Left renal cortex interstitium (tissue), 4 donors: ENCODE measurements at places on chromosomes 3 and 15. TPM values are rescaled to one million over a fixed set of nuclear protein-coding genes. Genes with fewer than 3 reads are reported as not detected.

DNA sequence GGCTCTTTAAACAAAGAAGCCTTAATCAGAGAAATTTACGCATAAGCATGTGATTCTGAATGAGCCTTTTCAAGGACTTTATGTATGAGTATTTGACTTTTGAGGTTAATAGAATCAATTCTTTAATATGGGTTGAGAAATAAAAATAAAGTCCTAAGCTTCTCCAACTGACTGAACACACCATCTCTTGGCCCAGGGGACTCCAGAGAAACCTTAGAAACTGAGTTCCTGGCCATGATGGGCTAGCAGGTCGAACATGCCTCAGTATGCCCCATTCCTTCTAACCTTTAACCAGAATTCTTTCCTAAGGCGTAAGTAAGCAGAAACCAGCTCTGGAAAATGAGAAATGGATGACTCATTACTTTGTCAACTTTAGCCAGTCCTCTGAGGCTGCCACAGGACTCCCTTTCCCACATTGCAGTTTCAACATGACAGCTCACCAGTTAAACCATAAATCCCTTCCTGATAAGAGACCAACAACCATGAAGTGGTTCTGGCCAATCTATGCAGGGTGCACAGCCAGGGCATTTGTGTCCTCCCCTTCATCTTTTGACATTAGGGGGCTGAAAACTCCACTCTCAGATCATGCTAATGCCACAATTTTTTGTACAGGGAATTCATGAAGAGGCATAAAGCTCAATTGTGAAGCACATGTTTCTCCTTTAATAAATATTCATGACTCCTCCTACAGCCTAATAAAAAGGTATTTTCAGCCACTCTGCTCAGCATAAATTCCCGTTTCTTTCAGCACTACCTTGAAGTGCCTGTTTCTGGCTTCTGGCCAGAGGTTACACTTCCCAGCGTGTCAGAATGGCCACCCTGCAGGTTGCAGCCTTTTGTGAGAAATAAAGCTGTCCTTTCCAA, 33.3 kb downstream of the TM4SF18 start:
- peak; percentile 34 for DNase-seq

Gene CD96
- polyA plus RNA-seq = 2.1 TPM

DNA sequence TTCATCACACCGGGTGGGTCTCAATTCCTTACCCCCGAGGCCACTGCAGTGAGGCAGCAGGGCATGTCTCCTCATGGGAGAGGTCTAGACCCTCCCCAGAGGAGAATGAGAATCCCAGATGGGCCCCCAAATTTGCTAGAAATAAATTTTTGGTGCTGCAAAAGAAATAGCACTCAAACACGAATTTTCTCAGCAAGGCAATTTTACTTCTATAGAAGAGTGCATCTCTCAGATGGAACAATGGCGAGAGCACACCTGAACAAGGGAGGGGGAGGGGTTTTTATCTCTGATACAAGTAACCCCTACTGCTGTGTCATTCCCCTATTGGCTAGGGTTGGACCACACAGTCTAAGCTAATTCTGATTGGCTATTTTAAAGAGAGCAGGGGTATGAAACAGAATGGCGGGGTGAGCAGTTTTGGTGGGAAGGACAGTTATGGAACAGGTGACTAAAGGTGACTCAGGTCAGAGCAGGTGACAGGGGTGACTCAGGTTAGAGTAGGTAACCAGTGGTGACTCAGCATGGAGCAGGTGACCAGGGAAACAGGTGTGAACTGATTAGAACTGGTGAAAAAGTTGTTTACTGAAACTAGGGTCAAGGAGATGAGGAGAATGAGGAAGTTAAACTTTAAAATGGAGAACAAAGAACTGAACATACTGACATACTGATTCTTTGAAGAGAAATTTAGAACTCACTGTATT, 93.0 kb upstream of the WNT7A start:
- DNase-seq = no peak

DNA sequence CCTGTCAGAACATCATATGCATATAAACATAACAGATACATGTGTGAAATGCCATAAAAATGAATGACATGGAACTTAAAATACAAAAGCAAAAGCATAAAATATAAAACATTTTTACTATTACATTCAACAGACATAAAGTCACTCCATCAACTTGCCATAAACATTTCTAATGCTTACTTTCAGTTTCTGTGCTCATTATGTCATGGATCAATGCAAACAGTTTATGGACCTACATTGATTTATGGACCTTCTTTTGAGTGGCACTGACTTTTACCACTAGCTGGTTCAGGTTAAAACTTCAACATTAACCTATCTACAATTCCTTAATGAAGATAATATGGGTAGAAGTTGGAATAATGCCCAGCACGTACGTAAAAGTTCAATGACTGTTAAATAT, 577.4 kb upstream of the LMCD1 start:
- no peak for DNase-seq

- no peak for DNase-seq
These were observed 835.4 kb upstream of the GBE1 start for GRCh38 chr3:82596805-82597204.

Gene CDCP1
- polyA plus RNA-seq = 1.1 TPM

Gene P4HTM
- polyA plus RNA-seq = 46.9 TPM

DNA sequence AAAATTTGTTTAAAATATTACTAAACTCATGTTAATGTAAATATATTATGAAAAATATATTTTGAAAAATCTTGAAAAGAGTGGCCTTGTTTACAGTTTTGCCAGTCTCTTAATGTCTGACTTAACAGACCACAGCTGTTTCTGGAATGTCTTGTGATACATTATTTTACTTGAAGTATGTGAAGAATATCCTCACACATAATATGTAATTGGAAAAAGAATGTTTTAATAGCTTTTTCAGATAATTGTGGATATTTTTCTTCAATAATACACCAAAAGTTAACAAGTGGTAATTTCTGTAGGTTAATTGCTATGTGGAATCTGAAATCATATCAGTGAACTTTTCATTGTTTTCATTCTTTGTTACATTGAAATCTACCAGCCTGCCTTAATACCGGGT, 101.3 kb downstream of the UBE2E2 start:
- DNase-seq = no peak

Gene CCR9
- 0.08 TPM for polyA plus RNA-seq

DNA sequence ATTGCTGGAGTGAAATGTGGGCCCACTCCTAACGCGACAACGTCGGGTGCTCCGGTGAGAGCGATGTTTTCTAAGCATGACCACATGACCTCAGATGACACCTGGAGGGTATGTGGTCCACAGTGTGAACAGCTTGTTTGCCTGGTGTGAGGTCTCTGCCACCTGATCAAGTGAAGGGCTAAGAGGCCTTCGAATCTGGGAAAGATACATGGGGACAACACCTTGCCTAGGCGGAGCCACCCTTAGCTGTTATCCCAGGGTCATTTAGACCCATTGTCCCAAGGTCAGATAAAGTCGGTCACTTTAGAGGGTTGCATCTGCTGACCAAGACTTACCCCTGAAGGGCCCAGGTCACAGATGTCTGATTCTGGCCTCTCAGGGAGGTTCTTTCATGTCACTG, 34.9 kb upstream of the ALDH1A3 start:
- DNase-seq = no peak

- DNase-seq = no peak
These were observed 22.3 kb downstream of the FANCD2OS start for GRCh38 chr3:10085738-10086137.

- no peak for DNase-seq
These were observed 150.3 kb downstream of the TNIK start for GRCh38 chr3:171309906-171310359.

GRCh38 chr15:97706059-97706458, 254.4 kb upstream of the ARRDC4 start:
- no peak for DNase-seq

Gene GHRL
- polyA plus RNA-seq = 3.4 TPM

Gene ADAMTS17
- 2.5 TPM for polyA plus RNA-seq

- no peak for DNase-seq
These were observed 463.8 kb upstream of the CNTN3 start for GRCh38 chr3:75078290-75078689.

DNA sequence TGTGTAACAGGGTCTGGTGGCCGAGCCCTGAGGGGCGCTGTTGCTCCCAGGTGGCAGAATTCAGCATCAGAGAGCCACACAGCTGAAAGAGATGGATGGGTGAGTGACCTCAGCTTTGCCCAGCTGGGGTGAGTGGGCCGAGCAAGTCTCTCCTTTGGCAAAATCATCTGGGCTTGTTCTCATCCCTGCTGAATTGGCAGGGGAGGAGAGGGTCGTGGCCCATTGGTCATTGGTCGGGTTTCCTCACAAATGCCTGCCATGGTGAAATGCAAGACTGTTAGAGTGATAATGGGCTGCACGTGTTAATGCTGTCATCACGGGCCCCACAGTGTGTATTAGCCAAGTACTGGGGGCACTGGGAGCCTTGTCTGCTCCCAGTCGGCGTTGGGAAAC, 15.9 kb downstream of the ABHD2 start:
- DNase-seq = no peak

Gene PARP14
- polyA plus RNA-seq = 19.1 TPM

DNA sequence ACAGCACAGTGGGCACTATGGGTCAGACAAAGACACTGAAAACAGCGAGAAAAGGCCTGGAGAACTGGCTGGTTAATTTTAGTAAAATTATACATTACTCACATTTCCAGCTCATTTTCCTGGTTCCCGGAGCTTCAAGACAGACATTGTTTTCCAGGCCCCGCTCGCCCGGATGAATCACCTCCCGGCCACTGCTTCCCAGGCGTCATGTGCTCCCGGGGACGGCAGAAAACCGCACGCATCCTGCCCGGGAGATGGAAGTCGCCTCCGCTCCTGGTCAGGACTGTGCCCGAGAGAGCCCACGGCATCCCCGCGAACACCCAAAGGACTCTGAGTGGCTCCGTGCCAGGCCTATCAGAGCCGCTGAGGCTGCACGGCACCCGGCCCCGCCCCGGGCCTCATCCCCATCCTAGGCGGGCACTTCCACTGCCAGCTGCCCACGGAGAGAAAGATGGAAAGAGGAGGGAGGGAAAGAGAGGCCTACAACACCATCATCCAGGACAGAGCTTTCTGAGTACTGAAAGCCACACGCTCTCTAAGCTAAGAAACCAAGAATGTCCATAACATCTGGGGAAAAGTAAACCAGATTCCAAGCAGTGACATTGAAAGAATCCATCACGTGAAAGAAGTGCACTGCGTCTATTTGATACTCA, 75.1 kb downstream of the VGLL4 start:
- DNase-seq = no peak

Gene RETNLB
- polyA plus RNA-seq = not detected

- no peak for DNase-seq
These were observed 13.5 kb upstream of the ZNF592 start for GRCh38 chr15:84734794-84735479.

- no peak for DNase-seq
These were observed 66.0 kb downstream of the TLE3 start for GRCh38 chr15:70031713-70032112.

DNA sequence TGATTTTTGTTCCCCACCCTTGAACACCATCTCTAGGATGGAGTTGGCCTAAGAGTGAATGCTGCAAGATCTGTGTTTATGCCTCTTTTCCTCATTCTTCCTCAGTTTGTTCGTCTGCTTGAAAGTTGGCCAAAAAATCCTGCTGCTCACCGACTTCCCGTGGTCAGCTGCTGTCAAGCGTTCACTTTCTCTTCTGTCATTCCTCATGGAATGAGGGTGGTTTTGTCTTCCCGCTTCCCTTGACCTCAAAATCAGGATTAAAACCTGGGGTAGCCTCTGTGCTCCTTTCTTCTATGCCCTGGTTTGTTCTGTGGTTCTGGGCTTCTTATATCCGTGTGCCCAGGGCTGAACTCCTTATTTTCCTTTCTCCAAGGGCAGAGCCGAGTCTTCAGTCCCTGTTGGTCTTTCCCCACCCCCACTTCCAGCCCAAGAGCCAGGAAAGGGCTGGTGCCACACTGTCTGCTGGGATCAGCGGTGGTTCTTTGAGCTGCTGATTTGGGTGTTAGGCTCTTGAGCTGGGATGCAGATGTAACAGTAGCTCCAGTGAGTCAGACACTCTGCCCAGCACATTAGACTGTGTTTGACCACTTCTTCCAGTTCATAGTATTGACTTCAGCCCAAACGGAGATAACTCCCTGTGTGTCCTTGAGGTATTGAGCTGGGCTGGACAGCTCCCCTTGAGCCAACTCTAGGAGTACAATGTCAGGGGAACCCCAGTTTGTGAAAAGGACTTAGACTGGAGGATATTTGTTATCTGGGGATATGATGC, 2.3 kb downstream of the SERF2 start:
- DNase-seq = no peak

DNA sequence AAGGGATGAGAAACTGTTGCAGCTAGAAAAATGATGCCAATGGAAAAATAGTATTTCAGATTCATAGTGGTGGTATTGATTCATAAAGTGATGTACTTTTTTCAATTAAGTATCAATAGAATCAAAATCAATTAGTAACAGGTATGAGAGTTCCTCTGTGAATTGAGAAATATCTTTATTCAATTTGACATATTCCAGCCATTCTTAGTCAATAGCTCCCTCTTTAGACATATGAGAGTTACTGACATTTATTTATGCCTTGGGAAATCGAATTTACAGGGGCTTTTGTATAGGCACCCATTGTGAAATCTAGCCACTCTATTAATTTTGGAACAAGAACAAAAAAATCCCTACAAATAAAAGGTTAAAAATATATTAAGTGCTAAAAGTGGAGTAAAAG, 386.9 kb upstream of the CNTN3 start:
- peak; percentile 6 for DNase-seq

DNA sequence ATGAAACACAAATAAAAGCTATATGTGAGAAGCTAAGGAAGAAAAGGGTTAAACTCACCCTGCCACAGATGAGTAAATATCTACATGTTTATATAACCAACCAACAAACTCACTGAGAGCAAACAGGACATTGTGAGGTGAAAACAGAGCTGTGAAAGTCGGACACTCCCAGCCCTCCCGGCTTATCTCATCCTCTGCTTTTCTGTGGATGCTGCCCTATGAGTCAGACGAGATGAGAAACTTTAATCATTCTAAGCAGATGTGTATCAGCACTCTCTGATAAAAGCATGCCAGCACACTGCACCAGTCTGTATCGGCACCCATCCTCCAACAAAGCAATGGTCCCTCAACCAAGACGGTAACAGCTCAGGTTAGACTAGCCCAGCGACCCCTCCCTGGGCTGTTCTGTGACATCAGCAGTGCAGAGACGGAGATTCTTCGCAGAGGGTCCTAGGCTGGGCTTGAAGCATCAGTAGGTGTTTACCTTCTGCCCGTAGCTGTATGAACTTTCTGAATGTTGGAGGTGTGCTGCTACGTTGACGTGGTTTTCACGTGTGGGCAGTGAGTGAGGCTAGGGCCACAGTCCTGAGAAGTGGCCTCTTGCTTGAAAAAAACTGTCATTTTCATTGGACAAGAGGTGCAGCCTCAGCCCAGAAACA, 119.8 kb upstream of the ALDH1A3 start:
- DNase-seq = no peak

Gene CRELD1
- polyA plus RNA-seq = 72.6 TPM

DNA sequence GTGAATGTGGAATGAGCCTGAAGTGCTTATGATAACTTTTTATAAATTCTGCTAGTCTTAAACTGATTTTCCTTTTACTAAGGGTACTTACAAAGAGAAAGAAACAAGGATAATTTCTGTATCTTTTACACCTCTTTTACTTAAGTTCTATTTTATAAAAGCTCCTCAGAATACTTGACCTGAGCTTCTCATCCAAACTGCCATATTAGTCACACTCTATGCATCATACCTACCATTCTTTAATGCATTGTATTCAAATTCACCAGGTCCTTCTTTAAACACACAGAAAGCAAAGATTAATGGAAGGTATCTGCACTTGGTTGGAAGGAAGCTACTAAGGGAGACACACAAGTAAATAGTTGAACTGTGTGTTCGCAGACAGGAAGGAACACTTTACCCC, 1.6 kb upstream of the TOPAZ1 start:
- DNase-seq = no peak

GRCh38 chr15:81642451-81642990, 268.5 kb upstream of the TMC3 start:
- no peak for DNase-seq

- DNase-seq = peak; percentile 47
These were observed 670 bp downstream of the PRKCI start for GRCh38 chr3:170222647-170223541.
